ENCODE measurements at places on chromosomes 13 and 19. TPM values are rescaled to one million over a fixed set of nuclear protein-coding genes. Genes with fewer than 3 reads are reported as not detected.

The ZNF880 gene
- 21.7 TPM for polyA plus RNA-seq

The STAP2 gene
- polyA plus RNA-seq: 24.5 TPM

The CFD gene
- polyA plus RNA-seq: 2.0 TPM

The ZNF560 gene
- polyA plus RNA-seq: 0.50 TPM

The ZNF20 gene
- 6.9 TPM for polyA plus RNA-seq

The LINGO3 gene
- polyA plus RNA-seq: 0.06 TPM

The SLC25A23 gene
- 66.1 TPM for polyA plus RNA-seq

The SLC7A10 gene
- polyA plus RNA-seq: 0.34 TPM

The MEX3D gene
- 18.0 TPM for polyA plus RNA-seq

DNA sequence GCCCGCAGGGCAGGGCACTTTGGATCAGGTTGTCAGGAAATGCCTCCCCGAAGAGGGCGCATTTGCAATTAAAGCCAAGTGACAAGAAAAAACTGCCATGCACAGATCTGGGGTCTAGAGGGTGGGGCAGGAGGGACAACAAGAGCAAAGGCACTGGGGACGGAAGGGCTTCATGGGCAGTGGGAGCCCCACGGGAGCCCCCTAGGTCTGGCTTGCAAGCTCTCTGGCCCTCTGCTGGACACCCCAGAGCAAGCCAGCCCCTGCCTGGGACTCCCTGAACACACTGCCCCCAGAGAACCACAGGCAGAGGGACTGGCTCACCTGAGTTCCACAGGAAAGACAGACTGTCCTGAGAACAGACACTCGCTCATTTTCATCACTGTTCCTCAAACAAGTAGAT lies 30.2 kb upstream of the C19orf12 start:
- DNase-seq: no peak

DNA sequence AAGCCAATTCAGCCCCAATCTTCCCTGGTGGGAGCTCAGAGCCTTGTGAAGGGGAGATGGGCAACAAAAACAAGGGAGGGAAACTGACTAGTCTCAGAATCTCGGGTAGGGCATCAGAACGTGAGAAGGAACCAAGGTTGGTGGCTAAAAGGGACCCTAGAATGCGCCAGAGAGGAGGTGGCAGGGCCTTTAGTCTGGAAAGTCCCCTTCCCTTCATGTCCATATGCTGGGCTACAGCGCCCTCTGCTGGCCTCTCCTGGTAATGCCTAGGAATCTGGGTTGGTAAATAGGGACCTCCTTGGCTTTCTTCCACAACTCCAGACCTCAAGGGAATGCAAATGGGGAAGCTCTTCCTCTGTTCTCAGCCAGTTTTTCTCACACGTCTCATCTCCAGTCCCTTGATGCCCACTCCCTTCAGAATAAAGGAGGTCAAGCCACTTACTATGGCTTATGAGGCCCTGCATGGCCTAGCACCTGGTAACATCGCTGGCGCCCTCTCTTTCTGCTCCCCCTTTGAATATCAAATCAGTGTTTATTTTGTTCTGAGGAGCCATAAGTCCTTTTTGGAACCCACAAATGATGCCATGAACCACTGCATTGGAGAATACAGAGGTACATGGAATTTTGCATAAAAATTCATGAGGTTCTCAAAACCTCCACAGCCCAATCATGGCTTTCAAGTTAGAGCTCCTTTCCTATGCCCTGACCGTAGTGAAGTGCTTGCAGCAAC lies 1.4 kb upstream of the CCDC97 start:
- DNase-seq: peak; percentile 83

DNA sequence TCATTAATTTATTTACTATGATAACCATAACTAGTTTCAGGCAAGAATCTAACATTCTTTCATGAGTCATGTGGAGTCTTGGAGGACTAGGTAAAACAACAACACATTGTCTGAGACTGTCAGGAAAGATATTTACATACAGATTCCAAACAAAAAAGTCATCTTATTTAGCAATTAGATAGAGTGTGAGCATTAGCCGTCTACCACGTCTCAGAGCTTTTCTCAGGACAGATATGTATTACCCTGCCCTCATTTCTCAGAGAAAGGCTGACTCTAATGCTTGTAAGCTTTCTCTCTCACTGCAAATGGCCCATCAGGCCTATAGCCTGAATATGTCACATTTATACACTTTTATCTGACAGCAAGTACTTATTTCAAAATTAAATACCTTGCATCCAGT lies 312.1 kb upstream of the PCDH20 start:
- DNase-seq: no peak

GRCh38 chr13:34421347-34421719 lies 520.7 kb upstream of the NBEA start:
- DNase-seq: no peak

DNA sequence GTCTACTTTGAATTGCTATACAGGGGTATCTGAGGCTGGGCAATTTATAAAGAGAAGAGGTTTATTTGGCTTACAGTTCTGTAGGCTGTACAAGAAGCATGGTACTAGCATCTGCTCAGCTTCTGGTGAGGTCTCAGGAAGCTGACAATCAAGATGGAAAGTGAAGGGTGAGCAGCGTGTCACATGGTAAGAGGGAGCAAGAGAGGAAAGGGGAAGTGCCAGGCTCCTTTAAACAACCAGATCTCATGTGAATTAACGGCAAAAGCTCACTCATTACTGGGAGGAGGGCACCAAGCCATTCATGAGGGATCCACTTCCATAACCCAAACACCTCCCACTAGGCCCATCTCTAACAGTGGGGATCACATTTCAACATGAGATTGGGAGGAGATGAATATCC lies 222.4 kb downstream of the TDRD3 start:
- no peak for DNase-seq

DNA sequence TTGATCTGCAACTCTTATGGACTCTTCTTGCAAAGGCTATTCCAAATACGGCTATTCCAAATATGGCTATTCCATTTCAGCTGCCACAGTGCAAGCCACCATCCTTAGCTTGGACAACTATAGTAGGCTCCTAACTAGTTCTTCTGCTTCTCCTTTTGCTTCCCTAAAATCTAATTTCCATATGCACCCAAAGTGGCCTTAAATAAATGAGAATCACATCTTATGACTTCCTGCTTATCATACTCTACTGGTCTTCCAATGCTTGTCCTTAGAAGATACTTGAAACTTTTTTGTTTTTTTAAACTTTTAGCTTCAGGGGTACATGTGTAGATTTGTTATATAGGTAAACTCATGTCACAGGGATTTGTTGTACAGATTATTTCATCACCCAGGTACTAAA lies 4.9 kb downstream of the UCHL3 start:
- no peak for DNase-seq

- DNase-seq: no peak
Measured at GRCh38 chr13:40141859-40142555, 486.5 kb downstream of the COG6 start.

DNA sequence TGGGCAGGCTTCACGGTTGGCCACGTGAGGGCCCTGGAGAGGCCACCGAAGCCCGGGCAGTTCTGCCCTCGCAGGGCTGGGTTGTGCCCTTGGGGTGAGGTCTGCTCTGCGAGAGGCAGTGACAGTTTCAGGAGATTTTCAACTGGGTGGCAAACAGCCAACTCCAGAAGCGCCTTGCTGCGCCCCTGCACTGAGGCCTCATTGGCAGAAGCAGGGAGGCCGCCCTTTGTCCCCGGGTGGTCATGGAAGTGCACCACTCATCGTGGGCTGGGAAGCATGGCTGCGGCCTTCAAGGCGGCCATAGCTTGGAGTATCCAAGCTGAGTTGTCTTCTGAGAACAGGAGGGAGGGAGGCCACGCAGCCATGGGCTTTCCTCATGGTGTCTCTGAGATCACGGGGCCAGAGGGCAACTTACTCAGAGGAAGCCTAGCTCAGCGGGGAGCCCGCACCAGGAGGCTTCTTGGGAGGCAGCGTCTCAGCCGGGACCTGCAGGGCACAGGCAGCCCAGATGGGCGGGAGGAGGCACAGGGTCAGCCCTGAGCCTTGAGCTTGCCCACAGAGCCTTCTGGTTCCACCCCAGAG lies 14.8 kb downstream of the PLEKHJ1 start:
- no peak for DNase-seq

DNA sequence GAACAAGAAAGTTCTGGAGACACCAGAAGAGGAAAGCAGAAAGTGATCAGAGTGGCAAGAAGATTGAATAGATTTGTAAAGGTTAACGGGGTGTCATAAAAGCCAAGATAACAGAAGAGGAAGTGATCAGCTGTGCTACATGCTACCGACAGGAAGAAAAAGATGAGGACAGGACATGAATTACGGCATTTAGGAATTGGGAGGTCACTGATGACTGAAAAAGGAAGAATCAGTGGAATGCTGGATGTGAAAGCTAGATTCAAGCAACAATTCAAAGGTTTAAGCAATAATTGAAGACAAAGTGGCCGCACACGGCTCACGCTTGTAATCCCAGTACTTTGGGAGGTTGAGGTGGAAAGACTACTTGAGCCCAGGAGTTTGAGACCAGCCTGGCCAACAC lies 15.1 kb downstream of the ZNF160 start:
- no peak for DNase-seq

DNA sequence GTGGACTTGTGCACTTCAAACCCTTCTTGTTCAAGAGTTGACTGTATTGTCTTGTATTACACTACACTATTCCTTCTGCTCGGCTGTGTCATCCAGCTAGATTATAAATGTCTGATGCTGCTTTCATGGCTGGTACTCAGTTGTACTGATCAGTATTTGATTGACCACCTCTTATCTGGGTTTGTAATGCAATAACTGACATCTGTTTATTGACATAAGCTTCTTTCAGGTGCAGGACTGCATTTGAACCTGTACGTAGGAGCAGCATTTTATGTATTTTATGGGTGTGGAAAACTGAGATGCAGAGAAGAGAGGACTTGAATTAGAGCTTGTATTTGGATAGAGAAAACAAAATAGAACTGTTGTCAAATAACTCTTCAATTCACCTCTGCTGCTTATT lies 309.2 kb downstream of the FGF9 start:
- DNase-seq: no peak

- DNase-seq: no peak
Measured at GRCh38 chr13:30908416-30908980, 2.4 kb downstream of the MEDAG start.

DNA sequence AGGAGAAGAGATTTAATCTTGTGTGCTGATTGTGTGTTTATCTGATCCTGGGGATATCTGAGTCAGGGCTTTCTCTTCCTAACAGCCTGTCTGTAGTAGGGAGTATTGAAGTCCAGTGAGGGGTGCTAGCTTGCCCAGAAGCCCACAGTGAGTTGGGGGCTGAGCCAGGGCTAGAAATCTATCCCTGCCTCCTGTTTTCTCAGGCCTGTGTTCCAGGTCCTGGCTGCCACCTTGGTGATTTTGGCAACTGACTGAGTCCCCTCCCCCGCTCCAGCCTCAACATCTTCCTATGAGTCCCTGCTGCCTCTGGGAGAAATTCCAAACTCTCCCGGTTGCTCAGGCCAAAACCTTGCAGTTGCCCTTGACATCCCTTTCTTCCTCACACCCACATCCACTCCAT lies 7.7 kb upstream of the NOVA2 start:
- DNase-seq: no peak

- DNase-seq: no peak
Measured at GRCh38 chr13:79671420-79671819, 190.5 kb downstream of the NDFIP2 start.

DNA sequence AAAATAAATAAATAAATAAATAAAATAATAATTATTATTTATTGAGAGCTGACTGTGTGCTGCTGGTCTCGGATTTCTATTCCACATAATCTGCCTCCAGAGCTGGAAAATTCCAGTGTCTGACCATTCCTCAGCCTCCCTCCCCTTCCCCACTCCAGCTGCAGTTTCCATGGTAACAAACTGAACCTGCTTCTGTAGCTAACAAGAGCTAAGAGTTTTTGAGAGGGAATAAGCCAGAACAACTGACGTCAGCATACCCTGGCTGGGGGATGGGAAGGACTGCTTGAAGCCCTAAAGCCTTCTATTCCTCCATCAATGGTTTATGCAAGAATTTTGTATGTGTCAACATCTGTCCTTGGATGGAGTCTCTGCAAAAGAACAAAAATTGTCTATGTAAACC lies 26.0 kb upstream of the PEG3 start:
- peak; percentile 53 for DNase-seq

- DNase-seq: no peak
Measured at GRCh38 chr13:31242367-31242766, 42.6 kb downstream of the B3GLCT start.

DNA sequence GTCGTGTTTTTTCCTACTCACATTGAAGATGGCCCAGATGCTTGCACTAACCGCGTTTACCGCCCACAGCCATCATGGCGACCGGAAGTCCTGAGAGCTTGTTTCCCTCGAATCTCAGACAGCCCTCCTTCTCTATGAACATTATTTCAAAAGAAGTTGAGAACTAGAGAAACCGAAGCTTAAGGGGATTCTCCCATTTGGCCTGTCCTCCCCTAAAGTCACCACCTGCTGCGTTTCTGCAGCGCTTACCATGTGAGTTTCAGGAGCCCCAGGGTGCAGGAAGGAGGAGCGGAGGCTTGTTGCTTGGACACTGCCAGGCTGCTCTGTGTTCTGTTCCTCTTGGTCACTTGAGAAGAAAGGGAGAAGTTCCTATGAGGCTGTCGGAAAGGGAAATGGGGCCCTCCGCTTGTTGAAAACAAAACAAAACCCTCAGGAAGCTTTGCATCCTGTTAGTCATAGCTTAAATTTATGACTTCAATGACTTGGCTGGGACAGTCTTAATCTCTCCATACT lies 6.2 kb downstream of the CARD8 start:
- DNase-seq: no peak

GRCh38 chr13:47929156-47929555 lies 71.9 kb downstream of the SUCLA2 start:
- DNase-seq: no peak

GRCh38 chr13:39250440-39250839 lies 212.2 kb downstream of the NHLRC3 start:
- DNase-seq: no peak

GRCh38 chr13:42477596-42478190 lies 96.3 kb upstream of the TNFSF11 start:
- DNase-seq: no peak

DNA sequence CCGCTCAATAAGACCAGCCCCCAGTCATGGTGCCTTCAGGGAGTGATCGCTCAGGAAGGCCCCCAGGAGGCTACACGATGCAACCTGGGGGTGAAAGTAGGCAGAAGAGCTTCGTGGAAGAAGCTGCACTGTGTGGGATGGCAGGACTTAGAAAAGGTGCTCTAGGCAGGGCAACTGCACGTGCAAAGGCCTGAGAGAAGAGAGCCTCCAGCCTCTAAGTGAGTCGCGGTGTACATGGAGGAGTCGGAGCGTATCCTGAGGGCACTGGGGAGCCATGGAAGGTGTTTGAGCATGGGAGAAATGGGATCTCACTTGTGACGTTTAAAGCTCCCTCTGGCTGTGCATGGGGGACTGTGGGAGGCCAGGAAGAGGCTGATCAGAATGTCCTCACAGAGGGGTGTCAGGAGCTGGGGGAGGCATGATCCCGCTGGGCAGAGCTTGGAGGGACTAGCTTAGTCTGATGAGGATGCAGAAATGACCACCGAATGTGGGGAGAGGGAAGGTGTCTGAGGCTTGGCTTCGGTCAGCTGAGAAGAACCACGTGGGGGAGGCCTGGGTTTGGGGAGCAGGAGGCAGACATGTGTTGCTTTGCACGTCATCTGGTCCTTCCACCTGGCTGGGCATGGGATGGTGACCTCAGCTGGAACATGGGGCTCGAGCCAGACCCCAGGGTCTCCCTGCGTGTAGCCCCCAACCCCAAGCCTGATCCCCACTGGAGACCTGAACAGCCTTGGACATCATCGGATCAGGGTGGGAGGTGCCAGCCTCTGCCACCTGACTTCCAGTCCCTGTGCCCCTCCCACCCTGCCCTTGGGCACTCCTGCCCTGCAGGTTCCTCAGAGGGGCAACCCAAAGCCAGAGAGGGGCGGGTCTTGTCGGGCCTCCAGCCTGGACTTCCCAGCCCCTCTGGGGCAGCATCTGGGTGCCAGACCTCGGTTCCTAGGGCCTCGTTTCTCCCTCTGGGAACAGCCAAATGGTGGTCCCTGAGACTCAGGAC lies 1.1 kb downstream of the APC2 start:
- no peak for DNase-seq

Data from right renal cortex interstitium (tissue), 3 donors.